ENCODE measurements at places on chromosomes 11 and 22.

GRCh38 chr11:100340466-100341319 lies 346.4 kb upstream of the ARHGAP42 start:
- no peak for DNase-seq

GRCh38 chr11:44979543-44980399 lies 29.1 kb upstream of the TP53I11 start:
- DNase-seq = no peak

GRCh38 chr11:117217141-117218084 lies 14.5 kb downstream of the PCSK7 start:
- DNase-seq = no peak

DNA sequence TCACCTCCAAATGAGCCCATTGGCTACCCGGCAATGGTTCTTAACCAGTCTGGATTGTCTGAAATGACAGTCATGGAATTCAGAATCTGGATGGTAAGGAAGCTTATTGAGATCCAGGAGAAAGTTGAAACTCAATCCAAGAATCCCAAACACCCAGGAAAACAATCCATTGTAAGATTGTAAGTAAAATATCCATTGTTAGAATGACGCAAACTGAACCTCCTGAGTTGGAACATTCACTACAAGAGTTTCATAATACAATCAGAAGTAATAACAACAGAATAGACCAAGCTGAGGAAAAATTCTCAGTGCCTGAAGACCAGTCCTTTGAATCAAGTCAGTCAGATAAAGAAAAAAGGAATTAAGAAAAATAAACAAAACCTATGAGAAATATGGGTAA lies 22.1 kb downstream of the OR8G5 start:
- DNase-seq = no peak

- DNase-seq = no peak
These were observed 3.5 kb downstream of the ME3 start for GRCh38 chr11:86668929-86669328.

- DNase-seq = peak; percentile 41
These were observed 42.1 kb downstream of the LRRC32 start for GRCh38 chr11:76628408-76628947.

DNA sequence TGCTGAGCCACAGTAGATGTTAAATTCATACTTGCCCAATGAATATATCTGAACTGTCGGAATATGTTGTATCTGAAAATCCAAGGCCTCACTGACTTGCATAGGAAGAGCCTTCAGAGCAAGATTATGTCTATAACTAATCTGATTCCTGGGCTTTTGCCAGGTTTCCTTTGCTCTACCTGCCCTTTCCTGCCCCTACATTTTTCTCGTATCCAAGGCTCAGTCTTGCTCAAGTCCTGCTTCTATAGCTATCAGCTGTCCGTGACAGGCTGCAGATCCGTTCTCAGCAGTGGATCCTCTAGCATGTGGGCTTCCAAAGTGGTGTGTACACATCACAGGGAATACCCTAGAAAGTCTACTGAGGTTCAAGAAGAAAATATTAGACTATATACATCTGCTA lies 18.8 kb upstream of the USP47 start:
- DNase-seq = no peak

DNA sequence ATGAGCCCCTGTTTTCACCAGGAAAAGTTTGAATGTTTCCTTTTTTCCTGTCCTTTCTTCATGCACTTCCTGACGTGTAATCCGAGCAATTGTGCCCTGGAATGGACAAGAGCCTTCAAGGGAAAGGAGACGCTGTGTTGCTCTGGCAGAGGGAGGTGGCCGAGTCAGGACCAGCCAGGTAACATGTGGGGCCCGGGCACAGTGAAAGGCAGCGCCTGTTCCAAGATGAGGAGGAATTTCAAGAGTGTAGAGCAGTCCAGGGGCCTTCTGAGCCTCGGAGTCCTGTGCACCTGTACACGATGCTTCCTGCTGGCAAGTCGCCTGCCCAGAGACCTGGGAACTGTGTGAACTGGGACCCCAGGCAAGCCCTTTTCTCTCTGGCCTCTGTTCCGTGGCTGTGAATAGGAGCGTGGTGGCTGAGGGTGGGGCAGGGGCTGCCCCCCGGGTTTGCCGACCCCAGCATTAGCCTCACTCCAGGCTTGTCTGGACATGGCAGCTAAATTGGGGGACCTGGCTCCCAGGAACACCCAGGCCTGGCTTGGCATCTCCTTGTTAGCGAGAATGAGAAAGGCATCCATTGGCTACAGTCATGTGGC lies 92.0 kb downstream of the MYEOV start:
- DNase-seq = no peak

- DNase-seq = no peak
These were observed 33.6 kb upstream of the SUSD2 start for GRCh38 chr22:24147666-24148065.

DNA sequence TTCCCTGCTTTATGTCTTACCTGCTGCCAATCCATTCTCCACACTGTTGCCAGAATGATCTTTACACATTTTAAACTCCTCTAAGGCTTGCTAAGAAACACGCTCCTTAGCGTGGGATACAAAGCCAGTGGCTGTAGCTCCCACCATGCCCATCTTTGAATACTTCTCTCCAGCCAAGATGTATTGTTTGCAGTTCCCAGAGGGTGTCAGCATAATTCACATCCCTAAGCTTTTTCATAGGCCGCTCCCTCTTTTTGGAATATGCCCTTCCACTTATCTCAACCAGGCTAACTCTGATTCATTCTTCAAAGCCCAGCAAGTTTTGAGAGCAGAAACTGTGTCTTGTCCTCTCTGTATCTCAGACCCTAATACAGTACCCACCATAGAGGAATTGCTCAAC lies 8.1 kb upstream of the UPK2 start:
- DNase-seq = no peak

- no peak for DNase-seq
These were observed 30.8 kb downstream of the EP300 start for GRCh38 chr22:41123151-41123550.

GRCh38 chr11:17384002-17384511 lies 4.4 kb downstream of the KCNJ11 start:
- DNase-seq = peak; percentile 76

DNA sequence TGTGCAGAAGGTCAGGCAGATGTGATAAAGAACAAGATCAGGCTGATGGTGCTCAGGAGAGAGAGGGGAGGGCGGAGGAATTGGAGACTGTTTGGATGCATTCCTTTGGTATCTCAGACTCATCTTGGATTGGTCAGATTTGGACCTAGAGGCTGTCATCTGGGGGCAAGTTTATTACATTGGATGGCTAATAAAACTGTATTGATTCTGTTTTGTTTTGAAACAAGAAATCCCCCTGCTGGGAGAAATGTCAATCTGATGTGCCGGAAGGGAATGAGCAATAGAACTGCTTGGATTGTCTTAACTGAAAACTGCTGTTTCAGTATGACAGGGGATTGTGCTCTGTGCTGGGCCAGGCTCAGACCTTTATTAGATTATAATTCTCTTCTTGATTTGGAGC lies 25.5 kb upstream of the CCDC90B start:
- DNase-seq = no peak

- DNase-seq = no peak
These were observed 20.1 kb downstream of the SUN2 start for GRCh38 chr22:38735465-38736256.

DNA sequence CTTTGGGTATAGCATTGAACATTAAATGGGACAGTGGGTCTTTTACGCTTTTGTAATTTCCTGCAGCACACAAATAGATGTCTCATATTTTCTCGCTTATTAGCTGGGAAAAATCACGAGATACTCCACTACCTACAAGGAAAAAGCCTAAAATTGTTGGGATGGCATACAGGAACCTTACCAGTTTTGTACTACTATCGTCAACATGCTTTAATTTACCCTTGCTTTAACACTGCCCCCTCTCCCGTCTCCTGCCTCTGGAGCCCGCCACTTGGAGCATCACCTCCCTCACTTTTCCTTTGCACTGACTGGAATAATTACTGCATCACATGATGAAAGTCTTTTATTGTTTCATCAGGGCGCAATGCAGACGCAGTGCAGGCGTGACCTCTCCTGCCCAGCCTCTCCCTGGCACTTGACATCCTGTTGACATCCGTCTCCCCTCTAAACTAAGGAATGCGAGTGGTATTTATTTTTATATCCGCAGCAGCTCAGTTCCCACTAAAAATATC lies 1.0 kb upstream of the FNBP4 start:
- peak; percentile 30 for DNase-seq

- DNase-seq = no peak
These were observed 982.7 kb downstream of the OPCML start for GRCh38 chr11:132549561-132549960.

DNA sequence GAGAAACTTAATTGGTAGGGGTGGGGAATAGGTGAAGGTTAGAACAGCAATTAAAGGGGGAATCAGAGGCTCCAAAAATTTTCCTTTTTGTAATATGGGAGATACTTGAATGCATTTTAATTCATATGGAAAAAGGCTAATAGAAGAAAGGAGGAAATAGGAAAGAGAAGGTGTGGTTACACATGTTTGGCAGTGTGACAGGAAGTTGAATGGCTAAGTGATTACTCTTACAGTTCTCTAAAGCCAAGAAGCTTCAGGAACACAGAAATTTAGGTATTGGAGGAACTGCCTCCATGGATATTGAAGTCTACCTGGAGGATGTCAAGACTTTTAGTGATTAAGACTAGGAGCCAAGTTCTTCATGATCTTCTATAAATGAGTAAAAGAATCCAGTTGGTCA lies 6.3 kb downstream of the NXPE2 start:
- no peak for DNase-seq

DNA sequence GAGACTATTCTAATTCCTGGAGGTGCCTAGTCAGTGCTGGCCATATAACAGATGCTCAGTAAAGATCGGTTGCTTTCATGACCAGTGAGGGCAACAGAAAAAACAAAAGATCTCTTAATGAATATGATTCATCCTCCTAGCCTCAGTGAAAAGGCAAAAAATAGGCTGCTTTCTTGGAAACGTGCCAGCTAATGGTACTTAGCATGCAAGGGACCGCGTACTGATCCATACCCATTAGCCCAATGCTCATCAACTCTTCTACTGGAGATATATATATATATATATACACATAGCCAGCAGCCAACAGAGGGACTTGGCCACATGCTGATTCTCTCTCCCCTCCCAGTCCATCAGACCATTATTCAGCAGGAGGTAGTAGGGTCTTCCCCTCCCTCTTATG lies 320.4 kb downstream of the KIRREL3 start:
- no peak for DNase-seq

Data from activated naive CD4-positive, alpha-beta T cell treated with Interleukin-2 at 50 U/mL for 16 hours (primary cell).